GF-D8 (cell line): ENCODE measurements at places on chromosomes 13 and 19.
A peak's percentile ranks its signal among the peaks of the same experiment; 100 is the strongest.

- DNase-seq, result no peak
These were observed 135.5 kb upstream of the EDNRB start for GRCh38 chr13:78054157-78054556.

- DNase-seq, result no peak
These were observed 105.3 kb downstream of the STARD13 start for GRCh38 chr13:33180122-33180804.

DNA sequence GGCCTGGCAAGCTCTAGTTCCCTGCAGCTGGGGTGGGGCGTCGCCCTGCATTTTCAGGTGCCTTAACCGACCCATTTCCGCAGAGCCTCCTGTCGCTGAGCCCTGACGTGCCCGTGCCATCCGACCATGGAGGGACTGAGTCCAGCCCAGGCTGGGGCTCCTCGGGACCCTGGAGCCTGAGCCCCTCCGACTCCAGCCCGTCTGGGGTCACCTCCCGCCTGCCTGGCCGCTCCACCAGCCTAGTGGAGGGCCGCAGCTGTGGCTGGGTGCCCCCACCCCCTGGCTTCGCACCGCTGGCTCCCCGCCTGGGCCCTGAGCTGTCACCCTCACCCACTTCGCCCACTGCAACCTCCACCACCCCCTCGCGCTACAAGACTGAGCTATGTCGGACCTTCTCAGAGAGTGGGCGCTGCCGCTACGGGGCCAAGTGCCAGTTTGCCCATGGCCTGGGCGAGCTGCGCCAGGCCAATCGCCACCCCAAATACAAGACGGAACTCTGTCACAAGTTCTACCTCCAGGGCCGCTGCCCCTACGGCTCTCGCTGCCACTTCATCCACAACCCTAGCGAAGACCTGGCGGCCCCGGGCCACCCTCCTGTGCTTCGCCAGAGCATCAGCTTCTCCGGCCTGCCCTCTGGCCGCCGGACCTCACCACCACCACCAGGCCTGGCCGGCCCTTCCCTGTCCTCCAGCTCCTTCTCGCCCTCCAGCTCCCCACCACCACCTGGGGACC is 1.2 kb downstream of the ZFP36 start:
- peak; percentile 8 for DNase-seq

- no peak for DNase-seq
These were observed 38.4 kb downstream of the SMIM24 start for GRCh38 chr19:3441986-3442329.

DNA sequence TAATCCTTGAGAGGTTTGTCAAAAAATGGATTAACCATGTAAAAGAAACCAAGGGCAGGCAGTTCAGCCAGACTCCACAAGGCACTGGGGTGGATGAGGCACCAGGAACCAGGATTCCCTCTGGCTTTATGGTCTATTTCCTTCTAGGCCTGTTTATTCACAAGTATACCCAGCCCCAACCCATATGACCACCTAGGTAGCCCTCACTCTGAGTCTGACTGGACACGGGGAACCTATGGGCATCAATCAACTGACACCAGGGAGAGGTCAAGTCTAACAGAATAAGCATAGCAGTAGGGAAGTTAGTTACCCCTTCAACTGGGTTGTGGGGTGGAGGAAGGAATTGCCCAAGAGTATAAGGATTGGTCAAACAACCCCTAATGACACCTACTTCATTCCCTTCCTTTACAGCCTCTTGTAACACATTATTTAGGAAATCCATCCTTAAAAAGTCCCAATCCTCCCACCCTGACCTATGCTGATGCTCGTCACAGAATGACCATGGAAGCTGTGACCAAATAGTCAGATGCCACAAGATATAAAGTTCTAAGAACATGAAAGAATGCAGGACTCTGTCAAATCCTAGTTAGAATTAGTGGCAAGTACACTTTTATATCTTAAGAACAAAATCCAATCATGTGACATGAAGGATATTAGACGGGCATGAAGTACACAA is 31.7 kb downstream of the PEG3 start:
- no peak for DNase-seq

- DNase-seq, result no peak
These were observed 35.6 kb downstream of the NDFIP2 start for GRCh38 chr13:79516595-79516994.

DNA sequence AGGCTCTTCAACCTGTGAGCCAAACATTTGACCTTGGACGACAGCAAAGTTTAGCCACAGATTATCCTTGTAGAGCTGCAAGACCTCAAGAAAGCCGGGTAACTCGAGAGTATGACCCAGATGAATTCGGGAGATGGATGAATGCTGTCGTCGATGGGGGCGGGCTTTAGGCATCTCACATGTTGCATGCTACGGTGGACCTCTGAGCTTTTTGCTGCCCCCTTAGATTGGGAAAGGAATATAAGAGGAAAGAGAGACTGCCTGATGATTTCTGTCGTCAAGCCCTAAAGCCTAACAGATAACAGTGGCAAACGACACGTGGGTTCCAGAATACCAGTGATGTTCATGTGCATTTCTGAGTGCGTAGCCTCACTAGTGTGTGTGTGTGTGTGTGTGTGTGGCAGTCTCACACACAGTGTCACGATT is 730 bp upstream of the ABCC4 start:
- peak; percentile 58 for DNase-seq

DNA sequence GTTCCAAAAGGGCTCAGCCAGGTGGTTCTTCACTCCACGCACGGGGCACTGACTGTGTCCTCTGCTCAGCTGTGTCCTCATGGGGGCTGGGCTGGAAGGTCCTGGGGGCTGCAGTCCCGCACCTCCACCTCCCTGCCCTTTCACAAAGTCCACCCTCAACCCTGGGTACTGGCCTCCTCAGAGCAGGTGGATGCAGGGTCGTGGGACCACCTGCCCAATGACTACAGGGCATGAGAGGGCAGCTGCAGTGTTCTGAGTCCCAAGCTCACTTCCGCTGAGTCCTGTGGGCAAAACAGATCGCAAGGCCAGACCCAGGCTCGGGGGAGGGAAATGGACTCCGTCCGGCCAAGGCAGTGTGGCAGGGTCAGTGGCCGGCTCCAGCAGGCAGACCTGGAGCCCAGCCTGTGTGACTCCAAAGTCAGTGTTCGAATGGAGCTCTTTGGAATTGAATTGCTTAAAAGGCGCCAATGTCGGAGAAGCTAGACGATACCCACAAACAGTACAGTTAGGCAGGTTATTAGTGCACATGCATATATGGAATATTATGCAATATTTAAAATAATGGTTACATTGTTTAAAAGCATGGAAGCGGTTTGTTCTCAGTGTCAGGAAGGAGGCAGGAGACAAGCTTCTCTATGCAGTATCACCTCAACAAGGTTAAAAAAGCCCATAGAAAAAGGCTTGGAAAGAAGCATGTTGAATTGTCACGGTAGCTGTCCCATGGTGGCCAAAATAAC is 54.8 kb downstream of the MCF2L start:
- DNase-seq, result no peak

- DNase-seq, result no peak
These were observed 2744.8 kb upstream of the PCDH20 start for GRCh38 chr13:64160479-64160878.

DNA sequence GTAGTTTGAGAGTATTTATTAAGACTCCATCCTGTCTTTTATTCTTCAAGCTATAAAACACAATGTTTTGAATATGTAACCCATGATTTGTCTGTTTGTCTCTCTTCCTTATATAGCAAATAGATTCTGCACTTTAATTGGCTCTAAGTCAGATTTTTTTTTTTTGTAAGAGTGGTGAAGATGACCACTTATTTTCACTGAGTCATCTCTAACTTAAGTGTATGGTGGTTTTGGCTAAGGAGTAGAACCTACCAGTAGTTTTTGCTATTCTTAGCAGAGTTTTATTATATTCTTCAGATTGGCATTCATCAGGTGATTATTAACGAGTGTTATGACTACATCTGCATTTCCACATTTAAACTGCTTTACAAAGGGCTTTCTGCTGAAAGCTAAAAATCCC is 194.7 kb downstream of the LMO7 start:
- no peak for DNase-seq

GRCh38 chr19:50147462-50148423 is 15.3 kb downstream of the IZUMO2 start:
- no peak for DNase-seq

- no peak for DNase-seq
These were observed 1.5 kb downstream of the STARD13 start for GRCh38 chr13:33284031-33284430.

DNA sequence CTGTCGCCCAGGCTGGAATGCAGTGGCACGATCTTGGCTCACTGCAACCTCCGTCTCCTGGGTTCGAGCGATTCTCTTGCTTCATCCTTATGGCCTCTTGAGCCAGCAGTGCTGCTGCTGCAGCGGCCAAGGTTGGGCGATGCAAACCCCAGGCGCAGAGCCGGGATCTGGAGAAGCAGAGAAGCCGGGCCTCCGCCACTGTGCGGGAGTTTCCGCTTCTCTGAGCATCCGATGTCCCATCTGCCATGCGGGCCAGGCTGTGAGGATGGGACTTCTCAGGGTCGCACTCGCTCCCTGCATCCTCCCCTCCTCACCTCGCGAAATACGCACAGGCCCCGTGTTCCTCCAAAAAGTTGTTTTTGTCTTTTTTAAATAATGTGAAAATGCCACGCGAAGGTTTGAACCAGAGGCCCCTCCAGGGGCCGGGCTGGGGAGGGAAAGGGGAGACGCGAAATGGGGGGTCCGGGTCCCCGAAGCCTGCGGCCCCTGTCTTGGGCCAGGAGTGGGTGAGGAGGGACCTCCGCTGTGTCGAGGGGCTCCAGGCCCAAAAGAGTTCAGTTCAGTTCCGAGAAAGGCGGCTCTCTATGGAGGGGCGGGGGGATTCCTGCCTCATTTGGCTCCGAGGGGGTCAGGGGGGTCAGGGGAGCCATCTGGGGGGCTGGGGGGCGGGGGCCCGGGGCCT is 15.9 kb downstream of the CYTH2 start:
- no peak for DNase-seq

DNA sequence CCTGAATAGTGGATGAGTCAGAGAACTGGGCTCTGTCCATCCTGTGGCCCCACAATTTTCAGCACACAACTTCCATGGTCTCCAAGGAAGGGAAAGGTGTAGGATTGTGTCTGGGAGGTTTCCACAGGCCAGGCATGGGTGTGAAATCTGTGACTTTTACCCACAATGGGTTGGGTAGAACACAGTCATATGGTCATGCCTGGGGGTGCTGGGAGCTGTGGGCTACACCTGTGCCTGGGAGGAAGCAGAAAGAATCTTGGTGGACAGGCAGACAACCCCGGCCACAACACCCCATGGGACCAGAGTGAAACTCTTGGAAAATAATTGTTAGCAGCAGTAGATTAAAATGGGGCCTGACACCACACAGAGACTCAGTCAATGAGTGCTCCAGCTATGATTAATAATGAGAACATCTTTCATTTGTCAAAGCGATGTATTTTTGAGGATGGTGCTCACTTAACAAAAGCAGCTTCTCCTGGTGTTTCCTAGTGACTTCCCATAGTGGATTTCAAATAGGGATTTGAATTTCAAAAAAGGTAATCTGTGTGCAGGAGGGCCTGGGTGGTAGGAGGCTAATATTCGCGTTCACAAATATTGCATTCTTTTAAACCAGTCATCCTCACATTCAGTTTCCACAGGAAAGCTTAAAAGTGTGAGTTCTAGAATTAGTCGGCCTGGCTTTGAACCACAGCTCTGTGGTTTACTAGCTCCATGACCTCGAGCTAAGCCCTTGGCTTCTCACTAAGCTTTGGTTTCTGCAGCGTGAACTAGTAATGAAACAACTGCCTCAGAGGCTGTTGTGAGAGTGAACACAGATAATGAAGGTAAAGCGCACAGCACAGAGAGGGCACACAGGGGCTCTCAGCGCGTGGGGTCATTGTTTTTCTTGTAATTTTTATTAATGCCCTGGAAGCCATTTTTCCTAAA is 89.3 kb upstream of the UQCRFS1 start:
- no peak for DNase-seq

GRCh38 chr19:39829702-39830275 is 4.2 kb downstream of the DYRK1B start:
- DNase-seq, result no peak
